ENCODE measurements at places on chromosomes 6 and 20. TPM values are rescaled to one million over a fixed set of nuclear protein-coding genes. Genes with fewer than 3 reads are reported as not detected.

Gene ADGRG6
- 6.6 TPM for total RNA-seq

Gene MYT1
- not detected for total RNA-seq

Gene HLA-DMA
- 1.1 TPM for total RNA-seq

Gene ISM1
- 0.33 TPM for total RNA-seq

Gene LTV1
- 25.5 TPM for total RNA-seq

Gene DEFB132
- total RNA-seq = not detected

Gene ENPP1
- total RNA-seq = 31.9 TPM

Gene LEMD2
- total RNA-seq = 66.3 TPM

Gene OR12D3
- total RNA-seq = not detected

Gene ZNF311
- 1.7 TPM for total RNA-seq

Gene CDSN
- not detected for total RNA-seq

Data from uterine smooth muscle cell (primary cell).